ENCODE measurements at places on chromosomes 11 and 22. TPM values are rescaled to one million over a fixed set of nuclear protein-coding genes. Genes with fewer than 3 reads are reported as not detected.

DNA sequence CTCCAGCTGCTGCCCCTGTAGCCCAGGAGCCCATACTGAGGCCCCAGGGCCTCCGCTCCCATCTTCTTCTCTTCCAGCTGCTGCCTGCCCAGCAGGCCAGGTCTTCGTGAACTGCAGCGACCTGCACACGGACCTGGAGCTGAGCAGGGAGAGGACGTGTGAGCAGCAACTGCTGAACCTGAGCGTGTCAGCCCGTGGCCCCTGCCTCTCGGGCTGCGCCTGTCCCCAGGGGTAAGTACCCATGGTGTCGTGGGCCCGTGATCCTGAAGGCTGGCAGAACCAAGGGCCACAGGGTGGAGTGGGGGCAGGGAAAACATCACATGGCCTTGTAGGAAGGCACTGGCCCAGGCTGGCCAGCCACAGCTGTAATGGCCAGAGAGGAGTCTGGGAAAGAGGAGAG is 31.2 kb downstream of the OTOG start:
- no peak for DNase-seq

GRCh38 chr22:26477341-26477731 is 6.2 kb downstream of the HPS4 start:
- DNase-seq = no peak

- DNase-seq = no peak
Observed at GRCh38 chr11:121563900-121564822, 111.4 kb upstream of the SORL1-AS1 start.

Gene CARNS1
- total RNA-seq = 0.07 TPM

Data from neural crest cell (in vitro differentiated cells).